MCF 10A (cell line): ENCODE measurements at places on chromosomes 5 and 9. TPM values are rescaled to one million over a fixed set of nuclear protein-coding genes. Genes with fewer than 3 reads are reported as not detected.

DNA sequence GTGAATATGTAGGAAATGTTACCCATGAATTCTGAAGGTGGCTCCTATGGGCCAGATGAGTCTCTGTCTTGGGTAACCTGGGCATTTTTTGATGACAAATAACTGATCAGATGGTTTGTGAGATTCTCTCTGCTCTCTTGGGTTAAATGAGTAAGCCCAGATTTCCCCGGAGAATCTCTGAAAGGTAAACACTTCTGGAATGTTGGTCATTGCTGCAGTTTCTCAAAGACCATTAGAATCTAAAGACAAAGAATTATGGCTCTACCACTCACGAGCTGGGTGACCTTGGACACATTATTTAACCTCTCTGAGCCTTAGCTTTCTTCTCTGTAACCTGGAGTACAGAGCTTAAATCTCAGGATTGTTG lies 191.2 kb downstream of the DAB2IP start:
- peak; percentile 42 for DNase-seq

Gene PTPRD
- 0.98 TPM in 1 of 2 replicates, not detected in the other for total RNA-seq

Gene GPRIN1
- 3.0 and 3.7 TPM in 2 replicates for total RNA-seq

DNA sequence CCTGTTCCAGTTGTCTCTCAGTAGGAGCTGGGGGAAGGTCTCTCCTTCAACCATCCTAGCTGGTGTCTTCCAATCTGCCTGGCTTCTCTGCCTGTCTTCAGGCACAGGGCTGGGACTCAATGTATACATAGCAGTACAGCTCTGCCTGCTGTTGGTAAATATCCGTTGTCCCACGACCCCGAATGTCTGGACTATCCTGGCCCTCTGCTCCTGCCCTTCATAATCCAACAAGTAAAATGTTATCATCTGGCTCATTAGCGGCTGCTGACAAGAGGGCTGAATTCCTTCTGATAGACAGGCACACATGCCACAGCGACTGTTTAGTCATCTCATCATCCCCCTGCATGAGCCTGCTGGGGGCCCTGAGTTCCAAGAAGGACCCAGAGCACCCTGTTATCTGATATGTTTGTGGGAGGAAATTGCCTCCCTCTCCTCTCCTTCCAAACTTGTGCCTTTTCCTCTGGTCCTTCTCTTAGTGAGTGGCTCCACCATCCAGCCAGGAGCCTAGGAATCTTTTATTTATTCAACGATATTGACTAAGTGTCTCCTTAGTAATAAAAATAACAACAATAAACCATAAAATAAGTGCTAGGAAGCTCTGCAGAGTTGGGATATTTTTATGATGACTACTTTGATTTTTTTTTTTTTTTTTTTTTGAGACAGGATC lies 29.5 kb upstream of the TGFBR1 start:
- peak; percentile 21 for DNase-seq

DNA sequence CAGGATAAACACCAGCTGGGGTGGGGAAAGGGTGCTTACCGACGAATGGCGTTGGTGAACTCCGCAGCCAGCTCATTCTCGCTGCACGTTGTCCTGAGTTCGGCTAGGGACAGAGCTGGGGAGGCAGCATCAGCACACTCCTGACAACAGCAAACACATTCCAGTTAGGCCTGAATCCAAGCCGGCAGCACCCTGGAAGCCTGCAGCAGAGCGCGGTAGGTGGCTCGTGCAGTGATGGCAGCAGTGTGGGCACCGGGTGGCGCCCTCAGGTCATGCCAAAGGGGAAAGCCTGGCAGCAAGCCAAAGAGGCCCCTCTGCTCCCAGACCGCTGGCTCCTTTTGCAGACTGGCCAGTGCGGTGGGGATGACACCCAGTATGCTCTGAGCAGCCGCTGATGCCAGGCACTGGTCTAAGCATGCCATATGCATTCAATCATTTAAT lies 66.9 kb downstream of the DCP2 start:
- DNase-seq, result no peak

DNA sequence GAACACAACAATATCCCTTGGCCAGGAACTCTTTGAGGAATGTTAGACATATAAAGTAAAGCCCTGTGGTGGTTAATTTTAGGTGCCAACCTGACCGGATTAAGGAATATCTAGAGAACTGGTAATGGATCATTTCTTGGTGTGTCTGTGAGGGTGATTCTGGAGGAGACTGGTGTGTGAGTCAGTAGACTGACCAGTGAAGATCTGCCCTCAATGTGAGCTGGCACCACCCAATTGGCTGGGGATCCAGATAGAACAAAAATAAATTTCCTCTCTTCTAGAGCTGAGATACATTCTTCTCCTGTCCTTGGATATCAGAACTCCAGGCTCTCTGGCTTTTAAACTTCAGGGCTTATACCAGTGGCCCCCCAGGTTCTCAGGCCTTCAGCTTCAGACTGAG lies 56.2 kb upstream of the TNPO1 start:
- DNase-seq, result peak; percentile 11

Gene ACTBL2
- total RNA-seq, result 0.10 TPM in 1 of 2 replicates, not detected in the other

DNA sequence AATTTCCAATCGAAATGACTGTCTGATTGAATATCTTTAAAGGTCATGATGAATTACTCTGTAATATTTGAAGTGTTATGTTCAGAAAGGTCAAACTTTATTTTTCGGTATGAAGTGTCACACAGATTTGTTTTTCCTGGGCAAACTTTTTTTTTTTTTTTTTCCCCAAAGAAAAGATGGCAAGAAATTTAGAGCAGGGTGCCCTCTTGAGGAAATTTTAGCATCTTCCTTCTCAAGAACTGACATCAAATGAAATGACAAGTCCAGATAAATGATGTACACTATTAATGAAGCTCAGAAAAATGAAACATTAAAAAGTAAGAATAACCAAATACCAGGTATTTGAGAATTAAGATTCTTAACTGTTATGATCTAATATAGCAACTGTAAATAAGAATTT lies 123.6 kb downstream of the INVS start:
- peak; percentile 33 for DNase-seq

DNA sequence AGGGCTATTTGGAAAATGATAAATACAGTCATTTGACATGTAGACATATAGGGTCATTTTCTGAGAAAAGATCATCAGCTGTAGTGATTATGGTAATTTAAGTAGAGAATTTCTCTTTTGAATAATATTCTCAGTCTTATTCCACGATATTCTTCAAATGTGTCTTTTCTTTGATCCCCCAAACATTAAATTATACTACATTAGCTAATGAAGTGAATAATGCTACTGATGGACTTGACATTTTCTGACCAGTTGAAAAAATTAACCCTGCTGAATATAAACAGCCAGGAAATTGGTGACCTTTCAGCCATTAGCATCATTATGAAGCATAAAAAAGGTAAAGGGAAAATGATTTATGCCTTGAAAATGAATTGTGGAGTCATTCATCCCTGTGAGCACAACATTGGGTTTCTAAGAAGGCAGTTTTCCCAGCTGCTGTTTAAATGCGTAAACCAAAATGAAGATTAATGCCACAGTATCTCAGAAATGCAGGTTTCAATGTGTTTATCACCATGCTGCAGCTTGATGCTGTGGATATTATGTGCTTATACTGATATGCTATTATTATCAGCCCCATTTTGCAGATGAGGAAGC lies 489.1 kb downstream of the KCTD16 start:
- DNase-seq, result no peak

DNA sequence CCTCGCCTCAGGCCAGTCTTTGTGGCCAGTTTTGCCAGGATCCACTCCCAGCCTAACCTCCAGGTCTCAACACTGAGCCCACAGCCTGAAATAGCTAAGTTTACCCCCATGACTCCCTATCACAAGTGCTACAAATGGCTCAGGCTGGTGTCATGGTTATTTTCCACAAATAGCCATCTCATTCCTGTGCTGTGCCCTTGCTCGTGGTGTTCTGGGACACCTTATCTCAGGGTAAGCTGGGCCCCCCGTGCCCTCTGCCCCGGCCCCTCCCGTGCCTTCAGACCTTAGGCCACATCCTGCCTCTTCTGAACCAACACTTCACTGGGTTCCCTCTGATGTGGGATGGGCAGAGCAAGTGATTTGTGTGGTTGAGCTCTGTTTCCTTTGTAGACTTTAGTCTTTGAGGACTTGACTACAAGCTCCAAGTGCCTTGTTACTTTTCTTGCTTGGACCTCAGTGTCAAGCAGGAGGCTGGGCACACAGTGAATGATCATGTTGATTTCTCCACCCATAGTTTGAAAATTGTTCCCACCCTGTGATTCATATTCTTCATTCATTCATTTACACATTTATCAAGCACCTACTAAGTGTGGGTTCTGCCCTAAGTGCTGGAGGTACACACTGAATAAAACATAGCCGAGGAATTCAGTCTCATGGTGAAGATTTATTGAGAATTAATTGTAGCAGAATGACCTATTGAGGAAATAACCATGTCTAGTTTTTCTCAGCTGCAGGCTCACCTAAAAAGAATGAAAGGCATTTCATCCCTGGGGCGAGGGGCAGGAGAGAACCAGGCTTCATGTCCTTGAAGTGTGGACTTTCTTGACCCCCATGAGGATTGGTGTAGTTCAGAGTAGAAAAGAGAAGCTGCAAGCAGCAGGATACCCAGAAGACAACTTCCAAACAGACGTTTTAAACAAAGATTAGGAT lies 84.5 kb upstream of the CTNNA1 start:
- DNase-seq, result no peak

GRCh38 chr5:116025866-116026265 lies 6.4 kb upstream of the ARL14EPL start:
- DNase-seq, result no peak

Gene PCDHGB2
- total RNA-seq, result 0.61 and 0.88 TPM in 2 replicates

Gene NR6A1
- 0.91 and 2.0 TPM in 2 replicates for total RNA-seq

- DNase-seq, result no peak
These were observed 117.4 kb downstream of the MLLT3 start for GRCh38 chr9:20504930-20505329.

Gene OBP2B
- total RNA-seq, result not detected in 2 replicates

Gene FCHO2
- 16.9 and 26.3 TPM in 2 replicates for total RNA-seq

GRCh38 chr5:169006842-169007790 lies 293.8 kb downstream of the SLIT3 start:
- peak; percentile 77 for DNase-seq

GRCh38 chr5:111461255-111461671 lies 51.1 kb downstream of the STARD4 start:
- DNase-seq, result no peak

DNA sequence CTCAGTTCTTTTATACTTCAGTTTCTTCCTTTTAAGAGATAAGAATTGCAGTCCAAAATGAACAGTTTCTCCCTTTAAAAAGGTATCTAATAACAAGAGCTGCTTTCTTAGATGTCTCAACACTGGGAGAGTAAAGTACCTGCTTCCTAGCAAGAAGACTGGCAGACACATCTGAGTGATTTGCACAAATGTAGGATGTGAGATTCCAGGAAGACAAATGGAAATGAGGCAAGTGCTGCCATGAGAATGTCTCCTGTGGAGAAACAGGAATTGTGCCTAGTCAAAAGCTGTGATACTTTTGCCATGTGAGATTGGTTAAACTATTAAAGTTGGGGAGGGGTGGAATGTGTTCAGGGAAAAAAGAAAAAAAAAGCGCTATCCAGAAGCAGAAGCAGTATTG lies 159.1 kb downstream of the HTR1A start:
- no peak for DNase-seq

GRCh38 chr9:103821115-103821514 lies 273.0 kb upstream of the SMC2 start:
- no peak for DNase-seq

Gene MYO10
- total RNA-seq, result 35.7 and 36.0 TPM in 2 replicates

GRCh38 chr5:73899916-73900315 lies 273.9 kb downstream of the ARHGEF28 start:
- no peak for DNase-seq

Gene MRPL22
- 123 and 127 TPM in 2 replicates for total RNA-seq
